ENCODE measurements at places on chromosomes 11 and 22.

DNA sequence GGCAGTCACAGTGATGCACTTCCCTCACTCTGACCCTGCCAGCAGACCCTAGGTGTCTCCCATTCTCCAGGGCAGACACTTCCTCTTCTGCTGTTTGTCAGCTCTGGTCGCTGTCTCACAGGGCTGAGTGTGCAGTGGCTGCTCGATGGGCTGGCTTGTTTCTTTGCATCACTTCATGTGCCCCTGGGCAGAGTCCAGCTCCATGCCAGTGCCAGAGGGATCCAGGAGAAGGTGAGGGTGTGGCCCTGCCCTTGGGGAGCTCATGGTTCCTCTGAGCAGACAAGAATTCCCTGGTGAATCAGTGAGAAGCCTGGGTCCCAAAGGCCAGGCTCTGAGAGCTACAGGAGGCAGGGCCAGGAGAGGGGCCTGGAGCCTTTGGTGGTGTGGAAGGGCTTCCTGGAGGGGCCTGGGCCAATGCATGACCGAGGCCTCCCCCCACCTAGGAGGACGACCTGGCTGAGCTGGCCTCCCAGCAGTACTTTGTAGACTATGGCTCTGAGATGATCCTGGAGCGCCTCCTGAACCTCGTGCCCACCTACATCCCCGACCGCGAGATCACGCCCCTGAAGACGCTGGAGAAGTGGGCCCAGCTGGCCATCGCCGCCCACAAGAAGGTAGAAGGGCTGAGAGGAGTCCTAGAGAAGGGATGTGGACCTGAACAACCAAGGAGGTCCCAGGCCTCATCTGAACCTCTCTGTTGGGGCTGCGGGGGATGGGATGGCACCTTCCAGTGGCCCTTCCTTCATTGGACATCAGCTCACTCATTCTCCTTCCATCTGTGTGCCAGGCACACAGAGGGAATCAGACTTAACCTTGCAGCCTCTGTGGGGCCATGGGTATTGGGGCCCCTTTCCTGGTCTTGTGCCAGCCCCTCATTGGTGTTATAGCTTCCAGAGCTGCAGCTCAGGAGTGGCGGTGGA lies 66.1 kb downstream of the MYO7A start:
- no peak for DNase-seq

DNA sequence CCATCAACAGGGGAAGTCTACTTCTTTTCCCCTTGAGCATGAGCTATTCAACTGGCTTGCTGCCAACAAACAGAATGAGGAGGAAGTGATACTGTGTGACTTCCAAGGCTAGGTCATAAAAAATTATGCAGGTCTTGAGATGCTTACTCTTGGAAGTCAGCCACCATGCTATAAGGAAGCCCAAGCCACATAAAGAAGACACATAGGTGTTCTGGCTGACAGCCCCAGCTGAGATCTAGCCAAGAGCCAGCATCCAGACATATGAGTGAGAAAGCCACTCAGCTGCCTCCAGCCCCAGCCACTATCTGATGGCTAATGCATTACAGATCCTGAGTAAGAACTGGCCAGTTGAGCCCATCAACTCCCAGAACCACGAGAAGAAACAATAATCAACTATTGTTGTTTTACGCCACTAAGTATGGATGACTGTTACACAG lies 31.0 kb upstream of the PPP2R1B start:
- no peak for DNase-seq

DNA sequence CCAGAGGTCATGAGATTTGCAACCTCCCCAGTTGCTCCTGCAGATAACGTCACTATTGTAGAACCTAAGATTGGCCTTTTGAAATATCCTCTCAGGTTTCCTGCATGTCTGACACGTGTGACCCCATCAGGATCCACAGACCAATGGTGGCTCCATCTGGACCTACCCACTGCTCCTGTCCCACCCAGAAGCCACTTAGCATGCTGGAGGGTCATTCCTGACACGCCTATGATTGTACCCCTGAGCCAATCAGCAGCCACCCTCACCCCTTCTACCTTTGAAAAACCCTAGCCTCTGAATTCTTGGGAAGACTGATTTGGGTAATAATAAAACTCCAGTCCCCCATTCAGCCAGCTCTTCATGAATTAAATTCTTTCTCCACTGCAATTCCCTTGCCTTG lies 20.1 kb upstream of the NARS2 start:
- peak; percentile 56 for DNase-seq

- no peak for DNase-seq
Measured at GRCh38 chr11:67369801-67370284, 3.6 kb downstream of the CLCF1 start.

- no peak for DNase-seq
Measured at GRCh38 chr22:23750367-23750713, 572 bp downstream of the ZNF70 start.

DNA sequence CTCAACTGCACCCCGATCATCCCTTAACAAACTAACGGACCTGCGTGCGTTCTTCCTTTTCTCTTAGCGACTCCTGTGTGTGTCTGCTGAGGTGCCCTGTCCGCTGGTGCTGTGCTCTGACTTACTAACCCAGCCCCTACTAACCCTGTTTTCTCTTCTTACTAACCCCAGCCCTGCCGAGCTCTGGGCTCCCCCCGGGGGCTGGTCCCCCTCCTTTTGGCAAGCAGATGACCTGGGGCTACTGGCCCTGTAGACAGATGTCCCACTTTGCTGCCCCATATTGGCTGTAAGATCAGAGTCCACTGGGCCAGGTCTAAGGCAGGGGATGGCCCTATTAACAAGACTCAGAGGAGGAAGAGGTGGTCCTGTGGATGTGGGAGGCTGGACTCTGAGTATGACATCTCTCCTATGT lies 14.7 kb downstream of the MIAT start:
- no peak for DNase-seq

GRCh38 chr11:766106-766935 lies 11.0 kb downstream of the GATD1 start:
- DNase-seq = no peak

- no peak for DNase-seq
Measured at GRCh38 chr11:27085605-27086004, 45.0 kb downstream of the BBOX1 start.

Measured in iPS DF 19.7 (cell line).